ENCODE measurements at places on chromosomes 3 and 15.

GRCh38 chr3:142976621-142977398 is 13.3 kb upstream of the PAQR9 start:
- no peak for DNase-seq

- no peak for DNase-seq
Measured at GRCh38 chr3:64039332-64039731, 16.0 kb upstream of the PSMD6 start.

GRCh38 chr3:72490688-72491435 is 357.4 kb downstream of the SHQ1 start:
- no peak for DNase-seq

GRCh38 chr15:83422081-83422480 is 25.1 kb upstream of the SH3GL3 start:
- DNase-seq: no peak

GRCh38 chr3:56633602-56634535 is 49.2 kb downstream of the TASOR start:
- DNase-seq: no peak

GRCh38 chr3:120765830-120766493 is 23.4 kb downstream of the GTF2E1 start:
- no peak for DNase-seq

- no peak for DNase-seq
Measured at GRCh38 chr15:58527573-58528187, 95.9 kb downstream of the LIPC start.

GRCh38 chr3:12901623-12902045 is 60.3 kb upstream of the RPL32 start:
- no peak for DNase-seq

DNA sequence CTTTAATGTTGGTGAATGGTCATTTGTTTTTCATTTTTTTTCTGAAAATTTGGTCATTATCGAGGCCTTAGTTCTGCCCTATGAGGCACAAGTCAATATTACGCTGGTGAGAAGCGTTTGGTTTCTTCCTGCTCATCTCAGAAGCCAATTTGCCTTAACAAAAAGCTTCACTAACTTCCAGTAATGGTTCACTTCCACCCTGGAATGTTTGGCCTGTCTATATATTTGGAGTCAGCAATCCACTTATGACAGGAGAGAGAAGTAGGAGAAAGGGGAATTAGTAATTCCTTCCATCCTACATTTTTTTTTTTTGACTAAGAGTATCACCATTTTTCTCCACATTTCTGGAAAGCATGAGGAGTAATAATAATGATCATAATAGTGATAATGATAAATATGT is 124.4 kb downstream of the DIPK2A start:
- DNase-seq: no peak

GRCh38 chr3:140187656-140188221 is 252.8 kb downstream of the CLSTN2 start:
- DNase-seq: no peak

- DNase-seq: no peak
Measured at GRCh38 chr3:75101329-75102147, 487.1 kb upstream of the CNTN3 start.

GRCh38 chr15:77544162-77544561 is 88.5 kb downstream of the LINGO1 start:
- DNase-seq: no peak

GRCh38 chr3:54988302-54988837 is 60.5 kb upstream of the LRTM1 start:
- no peak for DNase-seq

GRCh38 chr3:129563850-129564535 is 21.0 kb downstream of the H1-8 start:
- DNase-seq: no peak
